ENCODE measurements at places on chromosomes 3 and 15.

DNA sequence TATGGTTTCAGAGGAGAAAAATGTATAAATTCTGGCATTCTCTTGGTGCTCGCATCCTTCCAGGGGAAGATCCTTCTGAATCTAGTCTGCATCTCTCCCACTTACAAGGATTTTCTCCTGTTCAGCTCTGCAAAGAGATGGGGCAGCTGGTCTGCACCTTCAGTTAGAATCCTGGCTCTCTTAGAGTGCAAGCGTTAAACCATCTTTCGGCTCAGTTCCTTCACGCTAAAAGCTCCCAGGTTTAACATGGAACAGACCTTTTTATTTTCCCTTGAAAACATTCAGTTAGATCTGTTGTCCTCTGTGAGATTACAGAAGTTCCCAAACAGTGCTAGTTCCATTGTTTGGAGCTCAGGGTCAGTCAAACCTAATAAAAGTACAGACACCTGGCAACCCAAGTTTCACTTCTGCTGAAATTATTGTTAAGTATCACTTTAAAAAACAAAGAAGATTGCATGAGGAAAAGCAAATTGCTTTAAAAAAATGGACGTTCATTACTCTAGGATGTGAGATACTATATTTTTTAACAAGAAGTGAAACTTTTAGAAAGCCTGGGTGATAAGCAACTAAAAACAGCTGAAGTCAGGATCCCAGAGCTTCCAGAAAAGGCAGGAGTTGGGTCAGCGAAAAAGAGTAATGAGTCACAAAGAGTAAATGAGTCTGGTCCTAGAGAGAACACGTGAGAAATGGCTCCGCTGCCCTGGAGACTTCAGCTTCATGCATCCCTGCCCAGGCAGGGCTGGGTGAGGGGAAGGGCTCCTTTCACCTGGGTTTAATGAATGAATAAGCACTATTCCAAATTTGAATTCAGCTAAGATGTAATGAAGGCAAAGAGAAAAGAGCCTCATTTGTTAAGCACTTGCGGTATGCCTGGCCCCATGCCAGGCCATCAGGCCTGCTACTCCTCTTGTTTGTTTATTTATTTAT is 63.3 kb downstream of the ABTB1 start:
- DNase-seq, result no peak

DNA sequence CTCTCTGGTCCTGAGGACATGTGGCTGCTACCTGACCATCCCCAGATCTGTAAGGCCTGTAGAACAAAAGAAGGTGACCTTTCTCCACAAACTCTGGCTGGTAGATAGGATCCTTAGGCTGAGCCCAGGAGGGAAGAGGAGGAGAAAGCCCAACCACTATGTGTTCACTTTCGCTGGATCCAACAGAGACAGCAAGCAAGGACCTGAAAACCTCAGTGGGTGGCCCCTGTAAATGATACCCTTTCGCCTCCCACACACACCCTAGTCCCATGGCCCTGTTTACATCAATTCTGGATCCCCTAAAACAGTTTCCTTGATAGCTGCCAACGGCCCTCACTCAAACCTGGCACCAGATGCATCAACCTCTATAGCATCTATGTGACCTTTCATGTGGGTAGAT is 22.4 kb downstream of the CCDC12 start:
- DNase-seq, result no peak

DNA sequence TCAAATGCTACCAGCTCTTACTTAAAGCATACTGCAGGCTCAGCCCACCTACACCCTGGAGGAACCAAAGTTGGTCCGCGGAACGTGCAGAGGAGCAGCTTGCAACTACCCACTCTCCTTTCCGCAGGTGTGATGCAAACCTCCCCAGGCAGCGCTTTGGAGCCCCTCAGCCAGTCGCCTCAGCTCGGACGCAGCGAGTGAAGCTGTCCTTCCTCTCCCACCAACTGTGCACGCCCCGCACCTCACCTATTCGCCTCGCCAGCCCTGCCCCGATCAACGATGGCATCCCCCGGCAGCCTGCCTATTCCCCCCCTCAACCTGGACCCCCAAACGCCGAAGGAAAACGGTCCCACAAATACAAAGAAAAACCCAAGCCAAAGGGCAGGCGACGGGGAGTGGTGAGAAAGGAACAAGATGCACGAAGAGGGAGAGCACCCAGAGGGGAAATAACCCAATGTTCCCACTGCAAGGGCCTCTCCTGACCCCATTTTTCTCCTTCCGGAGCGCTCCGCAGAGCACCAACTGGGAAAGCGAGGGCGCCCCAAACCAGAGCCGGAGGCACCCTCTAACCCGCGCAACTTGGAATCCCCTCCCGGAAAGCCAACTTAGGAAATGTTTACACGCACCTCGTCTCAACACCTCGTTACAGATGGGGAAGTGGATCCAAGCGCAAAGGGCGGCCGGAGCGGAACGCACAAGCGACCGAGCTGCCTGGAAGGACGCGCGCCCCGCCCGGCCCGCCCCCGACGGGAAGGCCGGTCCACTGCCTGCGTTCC is 665 bp downstream of the GLB1 start:
- no peak for DNase-seq

- DNase-seq, result no peak
These were observed 64.5 kb downstream of the NIPA2 start for GRCh38 chr15:22902981-22903380.

DNA sequence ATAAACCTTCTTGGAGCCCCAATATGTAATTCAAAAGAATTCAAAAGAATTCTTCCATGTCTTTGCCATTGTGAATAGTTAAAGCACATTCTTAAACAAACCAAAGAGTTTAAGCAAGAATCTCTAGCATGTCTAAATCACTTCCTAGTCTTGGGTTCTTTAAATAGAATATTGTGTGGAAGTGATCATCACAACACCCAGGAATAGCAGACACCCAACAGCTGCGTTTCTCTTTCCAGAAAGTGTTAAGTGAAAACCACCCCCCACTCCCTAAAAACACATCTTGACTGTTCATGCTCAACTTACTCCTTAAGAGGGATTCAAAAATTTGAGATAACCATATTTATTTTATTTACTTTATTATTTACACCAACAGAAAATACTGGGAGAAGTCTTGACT is 24.1 kb upstream of the CAPN7 start:
- no peak for DNase-seq

- no peak for DNase-seq
These were observed 627 bp upstream of the PLS1 start for GRCh38 chr3:142595581-142595950.

- no peak for DNase-seq
These were observed 1.2 kb downstream of the GNAI2 start for GRCh38 chr3:50237133-50237651.
